A549 treated with Hydrocortisone at 1 μM for 4 hours (cell line): ENCODE measurements at places on chromosomes 1 and 21. TPM values are rescaled to one million over a fixed set of nuclear protein-coding genes. Genes with fewer than 3 reads are reported as not detected.

Gene SLC6A17
- 4.7 to 6.0 TPM (median 5.2 TPM) in 5 replicates for total RNA-seq

Gene RNU1-3
- total RNA-seq = 6.1 to 30.4 TPM (median 9.0 TPM) in 3 of 5 replicates, not detected in the others

Gene ADGRL2
- 7.5 to 11.0 TPM (median 8.2 TPM) in 5 replicates for total RNA-seq

Gene PLA2G2D
- total RNA-seq = 0.03 TPM in 1 of 5 replicates, not detected in the others

Gene OLFM3
- total RNA-seq = not detected in 5 replicates

Gene WNT3A
- 0.02 to 0.05 TPM (median 0.03 TPM) in 3 of 5 replicates, not detected in the others for total RNA-seq

Gene HEYL
- 2.9 to 3.6 TPM (median 3.4 TPM) in 5 replicates for total RNA-seq

Gene DISC1
- total RNA-seq = 0.11 to 0.28 TPM (median 0.23 TPM) in 5 replicates

Gene AIM2
- total RNA-seq = not detected in 5 replicates

Gene DYRK3
- total RNA-seq = 8.4 to 11.7 TPM (median 9.7 TPM) in 5 replicates

Gene AUNIP
- 7.8 to 9.8 TPM (median 8.5 TPM) in 5 replicates for total RNA-seq

Gene OR2C3
- total RNA-seq = not detected in 5 replicates

Gene TCHH
- total RNA-seq = 0.16 to 0.30 TPM (median 0.29 TPM) in 5 replicates

Gene H6PD
- 4.6 to 8.1 TPM (median 6.7 TPM) in 5 replicates for total RNA-seq

Gene LIPI
- not detected in 5 replicates for total RNA-seq

Gene CYP4Z1
- not detected in 5 replicates for total RNA-seq

Gene ITSN1
- 17.3 to 26.9 TPM (median 18.2 TPM) in 5 replicates for total RNA-seq

Gene TRIM63
- total RNA-seq = 1.3 to 2.0 TPM (median 1.8 TPM) in 5 replicates

Gene RGS4
- 0.05 TPM in 1 of 5 replicates, not detected in the others for total RNA-seq

Gene SPATA46
- total RNA-seq = not detected in 5 replicates

Gene GPATCH3
- total RNA-seq = 9.4 to 11.4 TPM (median 10.7 TPM) in 5 replicates

Gene IGSF21
- not detected in 5 replicates for total RNA-seq

Gene SPRR2E
- not detected in 5 replicates for total RNA-seq

Gene CD84
- not detected in 5 replicates for total RNA-seq

Gene CENPF
- total RNA-seq = 62.5 to 96.9 TPM (median 68.0 TPM) in 5 replicates

Gene CNKSR1
- 0.15 to 0.51 TPM (median 0.30 TPM) in 5 replicates for total RNA-seq

Gene SPRR3
- not detected in 5 replicates for total RNA-seq

Gene CAMK1G
- 0.25 to 0.38 TPM (median 0.28 TPM) in 5 replicates for total RNA-seq

Gene COL24A1
- total RNA-seq = 0.02 TPM in 1 of 5 replicates, not detected in the others

Gene JAM2
- not detected in 5 replicates for total RNA-seq

Gene NHLH1
- total RNA-seq = 0.35 to 0.76 TPM (median 0.42 TPM) in 5 replicates

Gene MPL
- 0.17 to 0.22 TPM (median 0.21 TPM) in 3 of 5 replicates, not detected in the others for total RNA-seq

Gene CHIA
- total RNA-seq = not detected in 5 replicates

Gene TMEM9
- total RNA-seq = 83.3 to 84.7 TPM (median 83.6 TPM) in 5 replicates

Gene RHOU
- 8.9 to 15.1 TPM (median 11.6 TPM) in 5 replicates for total RNA-seq
